ENCODE measurements at places on chromosomes 3 and 15.

DNA sequence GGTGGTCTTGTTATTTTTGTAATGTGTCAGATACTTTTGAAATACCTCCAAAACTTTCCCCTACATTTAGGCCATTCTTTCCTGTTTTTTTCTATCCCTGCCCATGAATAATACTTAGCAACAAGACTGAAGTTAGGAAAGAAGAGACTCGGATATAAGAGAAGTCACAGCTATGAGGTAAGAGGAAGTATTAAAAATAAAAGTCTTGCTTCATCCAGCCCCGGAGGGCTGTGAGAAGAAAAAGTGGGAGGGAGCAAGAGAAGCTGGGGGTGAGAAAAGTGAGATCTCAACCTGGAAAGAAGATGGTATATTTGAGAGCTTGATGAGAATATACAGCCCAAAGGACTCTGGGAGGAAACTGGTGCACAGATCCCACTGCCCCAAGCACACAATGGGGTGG is 213.5 kb upstream of the CDIN1 start:
- no peak for DNase-seq

DNA sequence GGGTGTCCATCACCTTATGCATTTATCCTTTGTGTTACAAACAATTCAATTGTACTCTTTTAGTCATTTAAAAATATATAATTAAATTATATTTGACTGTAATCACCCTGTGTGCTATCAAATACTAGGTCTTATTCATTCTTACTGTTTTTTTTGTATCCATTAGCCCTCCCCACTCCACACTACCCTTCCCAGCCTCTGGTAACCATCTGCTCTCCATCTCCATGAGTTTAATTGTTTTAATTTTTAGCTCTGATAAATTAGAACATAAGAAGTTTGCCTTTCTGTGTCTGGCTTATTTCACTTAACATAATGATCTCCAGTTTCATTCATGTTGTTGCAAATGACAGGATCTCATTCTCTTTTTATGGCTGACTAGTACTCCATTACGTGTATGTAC is 16.8 kb downstream of the C3orf20 start:
- DNase-seq: no peak

DNA sequence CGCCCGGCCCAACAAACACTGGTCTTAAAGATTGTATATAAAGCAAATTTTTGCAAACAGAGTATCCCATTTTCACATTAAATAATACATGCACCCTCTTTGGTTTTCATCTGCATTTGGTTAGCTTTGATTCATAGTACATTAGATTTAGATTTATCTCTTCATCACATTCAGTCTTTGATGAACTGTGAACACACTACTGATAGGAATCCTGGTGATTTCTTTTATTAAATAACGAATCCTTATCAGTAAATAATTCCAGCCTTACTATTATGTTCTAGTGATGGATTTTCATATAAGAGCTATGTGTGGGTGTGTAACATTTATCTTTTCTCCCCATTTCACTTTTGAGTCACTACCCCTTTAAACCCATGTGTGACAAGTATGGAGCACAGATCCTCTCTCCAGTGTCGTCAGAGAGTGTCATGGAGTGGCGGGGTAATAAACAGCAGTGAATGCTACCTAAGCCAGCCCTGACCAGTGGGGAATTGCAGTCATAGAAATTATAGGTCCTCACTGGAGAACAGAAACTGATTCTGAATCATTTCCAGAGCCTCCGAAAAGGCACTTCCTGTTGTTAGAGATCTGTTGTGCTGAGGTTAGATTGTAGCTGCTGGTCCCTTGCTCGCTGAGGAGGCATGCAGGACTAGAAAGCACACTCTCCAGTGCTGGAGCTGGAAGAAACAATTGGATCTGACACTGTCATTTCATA is 22.0 kb downstream of the SLC7A14 start:
- no peak for DNase-seq

DNA sequence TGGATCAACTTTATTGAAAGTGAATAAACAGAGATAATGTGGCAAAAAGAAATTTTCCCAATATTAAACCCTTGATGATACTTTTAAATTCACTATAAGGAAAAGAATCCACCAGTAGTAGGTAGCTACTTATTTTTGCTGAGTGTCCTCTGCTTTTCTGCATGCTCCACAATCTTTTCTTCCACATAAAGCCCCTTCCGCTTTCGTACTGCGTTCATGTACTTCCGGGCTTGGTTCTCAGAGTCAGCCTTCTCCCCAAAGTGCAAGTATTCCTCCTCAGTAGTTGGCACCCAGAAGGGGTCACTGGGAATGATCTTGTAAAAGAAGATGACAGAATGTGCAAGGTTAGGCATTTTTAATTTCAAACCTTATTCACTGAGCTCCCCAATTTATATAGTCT is 84.4 kb upstream of the MEX3B start:
- DNase-seq: no peak

- no peak for DNase-seq
These were observed 79.0 kb downstream of the SATB1 start for GRCh38 chr3:18346097-18346496.

DNA sequence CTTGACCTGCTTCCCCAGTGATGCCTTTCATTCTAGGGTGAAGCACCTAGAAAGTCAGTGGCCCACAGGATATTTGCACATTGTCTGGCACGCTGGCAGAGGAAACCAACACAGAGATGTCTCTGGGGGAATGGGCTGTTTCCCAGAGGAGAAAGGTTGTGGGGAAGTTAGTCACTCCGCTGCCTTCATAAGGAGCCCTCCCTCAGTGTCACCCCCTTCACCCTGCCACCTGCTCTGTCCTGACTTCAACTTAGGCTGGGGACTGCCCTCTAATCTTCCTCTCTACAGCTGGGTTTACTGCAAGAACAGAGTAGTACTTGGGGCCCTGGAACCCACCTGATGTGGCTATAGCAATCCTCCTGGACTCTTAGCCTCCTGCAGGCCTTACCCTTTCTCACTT is 5.7 kb downstream of the KLHDC8B start:
- no peak for DNase-seq

- no peak for DNase-seq
These were observed 55.0 kb upstream of the NMNAT3 start for GRCh38 chr3:139732729-139733128.

DNA sequence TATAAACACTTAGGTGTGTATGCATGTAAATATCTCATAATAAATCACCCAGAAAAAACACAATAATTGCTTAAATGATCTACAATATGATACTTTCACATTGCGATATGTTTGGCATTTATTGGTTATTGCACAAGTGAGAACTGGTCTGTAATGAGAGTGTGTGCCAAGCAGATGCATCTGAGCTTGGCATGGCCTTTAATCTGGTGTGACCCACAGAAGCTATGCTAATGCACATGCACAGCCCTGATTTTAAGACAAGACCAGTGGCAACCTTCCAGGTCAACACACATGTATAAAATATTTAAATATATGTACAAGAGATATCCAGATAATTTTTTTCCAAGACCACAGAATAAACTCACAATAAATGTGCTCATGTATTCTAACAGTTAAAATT is 42.7 kb downstream of the C2CD4A start:
- DNase-seq: no peak

- no peak for DNase-seq
These were observed 15.2 kb upstream of the CLEC3B start for GRCh38 chr3:45010811-45011333.

GRCh38 chr15:65956307-65956706 is 87.0 kb downstream of the RAB11A start:
- no peak for DNase-seq

DNA sequence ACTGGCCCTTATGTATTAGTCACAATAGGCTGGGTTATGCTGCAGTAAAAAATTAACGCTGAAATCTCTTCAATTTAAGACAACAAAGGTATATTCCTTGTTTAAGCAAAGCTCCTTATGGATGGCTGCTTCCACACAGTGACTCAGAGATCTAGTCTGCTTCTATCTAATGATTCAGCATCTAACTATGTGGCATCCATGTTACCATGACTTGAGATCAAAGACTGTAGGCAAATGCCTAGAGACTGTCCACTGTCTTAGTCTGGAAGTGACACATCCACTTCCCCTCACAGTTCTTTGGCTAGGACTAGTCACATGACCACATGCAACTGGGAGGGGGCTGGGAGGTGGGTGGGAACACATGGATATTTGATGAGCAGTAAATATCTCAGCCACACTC is 61.3 kb upstream of the PSMD6 start:
- DNase-seq: no peak
